ENCODE measurements at places on chromosomes 5 and 9.

GRCh38 chr9:127493592-127494303 is 42.4 kb downstream of the LRSAM1 start:
- no peak for DNase-seq

DNA sequence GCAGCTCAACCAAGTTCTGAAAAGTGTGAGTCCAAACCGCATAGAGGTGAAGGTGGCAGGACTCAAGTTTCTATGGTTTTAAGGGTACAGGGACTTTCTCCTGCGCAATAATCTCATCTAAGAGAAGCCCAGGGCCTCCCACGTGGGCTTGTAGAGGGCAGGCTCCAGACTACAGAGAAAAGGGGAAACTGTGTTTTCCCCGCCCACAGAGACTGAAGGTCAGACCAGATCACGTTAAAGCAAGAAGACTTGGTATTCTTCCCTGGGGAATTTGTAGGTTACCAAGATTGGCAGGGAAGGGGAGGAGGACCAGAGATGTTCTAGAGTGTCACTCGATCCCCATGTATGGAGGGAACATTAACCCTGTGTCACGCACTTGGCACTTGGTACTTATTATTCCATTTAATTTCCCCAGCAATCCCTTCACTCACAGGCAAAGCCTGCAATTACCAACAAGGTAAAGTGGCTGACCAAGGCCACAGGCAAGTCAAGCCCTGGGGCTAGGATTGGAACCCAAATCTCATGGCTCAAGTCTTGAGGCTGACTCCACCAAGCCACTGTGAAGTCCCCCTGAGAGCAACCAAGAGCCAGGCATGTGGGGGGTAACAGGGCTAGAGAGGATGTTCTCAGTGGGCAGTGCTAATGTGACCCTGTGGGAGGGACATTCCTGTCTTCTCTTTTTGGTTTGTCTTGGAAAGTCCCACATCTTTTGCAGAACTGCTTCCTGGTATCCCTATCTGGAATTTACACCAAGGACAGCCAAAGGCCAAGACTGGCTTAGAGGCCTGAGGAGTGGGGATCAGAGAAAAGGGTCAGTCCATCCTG is 18.3 kb upstream of the NEK6 start:
- no peak for DNase-seq

DNA sequence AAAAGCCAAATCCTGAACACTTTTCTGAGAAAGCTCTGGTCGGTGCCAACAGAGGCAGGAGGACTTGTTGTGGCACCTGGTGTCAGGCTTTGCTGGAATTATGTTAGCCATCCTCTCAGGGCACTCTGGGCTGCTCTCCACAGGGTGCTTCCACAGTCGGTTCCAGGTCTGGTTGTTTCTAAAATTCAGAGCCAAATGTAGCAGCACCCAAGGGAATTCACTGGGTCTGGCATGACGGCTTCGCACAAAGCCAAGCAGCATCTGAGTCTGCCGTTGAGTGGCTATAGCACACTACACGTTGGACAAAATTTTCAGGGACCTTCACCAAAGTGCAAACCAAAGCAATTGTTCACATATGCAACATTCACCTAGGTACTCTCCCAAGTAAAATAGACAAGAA is 110.2 kb downstream of the PJA2 start:
- DNase-seq, result no peak

DNA sequence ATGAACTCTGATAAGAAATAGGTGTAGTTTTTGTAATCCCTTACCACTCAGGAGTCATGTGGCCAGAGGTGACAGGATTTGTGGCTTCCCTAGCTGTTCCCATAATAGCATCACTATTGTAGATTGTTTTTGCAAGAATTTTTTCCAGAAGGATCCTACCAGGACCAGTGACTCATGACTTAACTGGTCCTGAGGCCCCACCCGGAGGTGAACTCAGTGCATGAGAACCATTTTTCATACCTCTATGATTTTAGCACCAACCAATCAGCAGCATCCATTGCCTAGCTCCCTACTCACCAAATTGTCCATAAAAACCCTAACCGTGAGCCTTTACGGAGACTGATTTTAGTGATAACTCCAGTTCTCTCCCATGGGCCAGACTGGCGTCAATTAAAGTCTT is 484.8 kb downstream of the PSAT1 start:
- DNase-seq, result no peak

DNA sequence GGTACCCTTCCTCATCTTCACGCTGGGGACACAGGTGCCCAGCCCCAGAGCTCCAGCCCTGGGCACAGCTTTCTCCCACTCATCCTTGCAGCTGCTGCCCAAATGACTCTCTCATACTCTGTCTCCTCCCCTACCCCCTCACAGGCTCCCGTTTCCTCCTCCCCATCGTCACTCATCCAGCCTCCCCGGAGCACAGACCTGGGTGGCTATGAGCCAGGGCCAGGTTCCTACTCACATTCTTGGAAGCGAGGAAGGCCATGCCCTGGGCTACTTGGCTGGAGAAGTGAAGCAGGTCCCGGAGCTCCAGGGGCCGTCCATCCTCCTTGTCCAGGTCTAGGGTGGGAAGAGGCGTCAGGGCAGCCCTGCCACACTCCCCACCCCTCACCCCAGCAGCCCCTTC is 29.3 kb downstream of the CSF1R start:
- DNase-seq, result peak; percentile 43

DNA sequence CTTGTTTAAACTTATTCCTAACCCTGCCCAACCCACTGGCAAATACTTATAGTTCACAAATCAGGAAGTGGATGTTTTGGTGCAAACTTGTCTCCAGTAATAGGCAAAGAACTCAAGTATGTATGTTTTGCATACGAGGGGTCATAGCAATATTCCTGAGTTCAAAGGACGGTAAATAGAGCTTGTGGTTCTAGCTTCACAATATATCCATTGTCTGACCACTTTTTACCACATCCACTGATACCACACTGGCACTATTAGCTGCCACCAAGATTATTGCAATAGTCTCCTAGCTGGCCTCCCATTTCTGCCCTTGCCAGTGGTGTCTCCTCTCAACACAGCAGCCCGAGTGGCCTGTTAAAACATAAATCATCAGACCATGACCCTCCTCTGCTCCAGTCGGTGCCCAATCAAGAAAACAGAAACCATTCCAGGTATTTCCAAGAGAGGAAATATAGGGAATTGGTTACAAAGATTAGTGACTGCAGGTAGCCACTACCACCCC is 17.0 kb downstream of the GRXCR2 start:
- no peak for DNase-seq

DNA sequence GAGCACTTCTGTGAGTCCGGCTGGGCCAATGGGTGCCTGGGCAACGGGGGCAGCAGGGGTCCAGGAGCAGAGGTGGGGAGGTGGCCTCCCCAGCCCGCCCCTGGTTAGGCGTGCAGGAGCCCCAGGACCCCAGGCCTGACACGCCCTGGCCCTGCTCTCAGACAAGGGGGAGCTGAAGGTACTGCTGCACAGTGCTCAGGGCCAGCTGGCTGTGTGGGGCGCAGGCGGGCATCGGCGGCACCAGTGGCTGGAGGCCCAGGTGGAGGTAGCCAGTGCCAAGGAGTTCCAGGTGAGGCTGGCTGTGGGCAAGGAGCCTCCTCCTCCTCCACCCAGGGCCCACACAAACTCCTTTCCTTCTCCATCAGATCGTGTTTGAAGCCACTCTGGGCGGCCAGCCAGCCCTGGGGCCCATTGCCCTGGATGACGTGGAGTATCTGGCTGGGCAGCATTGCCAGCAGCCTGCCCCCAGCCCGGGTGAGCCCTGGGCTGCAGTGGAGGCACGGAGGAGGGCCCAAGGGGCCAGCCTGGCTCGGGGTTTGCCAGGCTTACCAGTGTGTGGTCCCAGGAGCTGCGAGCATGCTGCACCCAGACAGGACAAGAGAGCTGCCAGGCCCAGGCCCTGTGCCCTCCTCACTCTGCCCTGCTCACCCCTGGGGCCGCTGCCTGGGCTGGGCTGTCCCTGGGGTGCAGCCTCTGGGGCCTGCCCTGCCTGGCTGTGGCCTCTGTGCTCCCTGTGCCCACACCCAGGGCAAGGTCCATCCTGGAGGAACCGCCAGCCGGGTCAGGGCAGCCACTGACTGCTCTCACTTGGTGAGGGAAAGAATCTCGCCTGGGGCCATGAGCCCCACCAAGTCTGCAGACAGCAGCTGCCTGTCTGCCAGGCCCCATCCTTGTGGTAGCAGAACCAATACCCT is 7.0 kb downstream of the MAMDC4 start:
- DNase-seq, result no peak

GRCh38 chr9:137694962-137695875 is 76.4 kb downstream of the EHMT1 start:
- no peak for DNase-seq

DNA sequence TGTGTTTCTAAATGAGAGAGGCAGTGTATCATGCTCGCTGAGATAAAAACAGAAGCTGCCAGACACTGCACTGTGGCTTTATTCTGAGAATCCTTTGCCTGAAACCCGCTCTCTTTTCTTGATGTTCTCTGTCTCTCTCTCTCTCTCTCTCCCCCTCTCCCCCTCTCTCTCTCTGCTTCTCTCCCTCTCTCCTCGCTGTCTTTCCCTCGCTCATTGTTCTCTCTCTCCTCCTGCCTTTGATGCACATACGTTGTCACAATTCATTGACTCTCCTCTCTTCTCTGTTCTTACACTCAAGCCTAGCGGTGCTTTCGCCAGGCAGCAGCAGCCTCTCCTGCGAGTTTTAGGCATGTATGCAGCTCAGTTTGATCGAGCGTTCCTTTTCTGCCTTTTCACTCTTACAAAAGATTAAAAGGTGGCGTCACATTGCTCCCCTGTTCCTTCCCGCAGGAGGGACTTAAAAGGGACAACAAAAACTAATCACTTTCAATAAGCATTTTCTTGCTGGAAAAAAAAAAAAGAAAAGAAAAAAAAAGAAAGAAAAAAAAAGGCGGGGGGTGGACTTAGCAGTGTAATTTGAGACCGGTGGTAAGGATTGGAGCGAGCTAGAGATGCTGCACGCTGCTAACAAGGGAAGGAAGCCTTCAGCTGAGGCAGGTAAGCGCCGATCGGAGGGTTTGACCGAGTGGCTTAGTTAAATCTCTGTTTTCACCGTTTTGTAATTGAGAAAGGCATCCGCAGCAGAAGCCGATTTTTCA is 717.9 kb upstream of the WWC1 start:
- DNase-seq, result no peak

- peak; percentile 69 for DNase-seq
These were observed at the start of gene ANKRD18A for GRCh38 chr9:38620483-38621433. TSS of gene ANKRD18A (minus strand) at chr9:38620596. CDS start at chr9:38620285, 311 bp downstream.

GRCh38 chr5:389197-389821 is 53.7 kb upstream of the EXOC3 start:
- peak; percentile 59 for DNase-seq

GRCh38 chr5:143398451-143399237 is 4.8 kb downstream of the NR3C1 start:
- DNase-seq, result no peak

DNA sequence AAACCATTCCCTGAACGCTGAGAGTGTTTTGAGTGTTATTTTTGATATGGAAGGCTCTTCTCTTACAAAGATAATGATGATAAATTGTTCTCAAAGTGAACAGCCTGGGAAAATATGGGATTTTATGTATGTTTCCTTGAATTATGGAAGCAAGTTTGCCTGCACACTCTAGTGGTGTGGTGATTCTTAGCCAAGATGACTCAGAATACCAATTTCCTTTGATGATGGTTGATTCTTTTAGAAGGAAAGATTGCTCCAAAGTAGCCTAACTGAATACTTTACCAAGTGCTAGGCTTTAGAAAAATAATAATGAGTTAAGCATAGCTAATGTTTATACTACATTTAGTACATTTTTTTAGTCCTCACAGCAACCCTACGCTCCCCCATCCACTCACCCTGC is 243.4 kb downstream of the EBF1 start:
- DNase-seq, result no peak

- no peak for DNase-seq
These were observed 100.1 kb downstream of the PLPPR1 start for GRCh38 chr9:101128623-101129022.

GRCh38 chr9:121648799-121649198 is 2.6 kb upstream of the DAB2IP start:
- DNase-seq, result no peak

- no peak for DNase-seq
These were observed 8.9 kb upstream of the DBN1 start for GRCh38 chr5:177482359-177482795.

- DNase-seq, result no peak
These were observed 177.9 kb upstream of the FST start for GRCh38 chr5:53302529-53302928.

GRCh38 chr9:130642926-130643325 is 21.5 kb upstream of the PRDM12 start:
- no peak for DNase-seq

DNA sequence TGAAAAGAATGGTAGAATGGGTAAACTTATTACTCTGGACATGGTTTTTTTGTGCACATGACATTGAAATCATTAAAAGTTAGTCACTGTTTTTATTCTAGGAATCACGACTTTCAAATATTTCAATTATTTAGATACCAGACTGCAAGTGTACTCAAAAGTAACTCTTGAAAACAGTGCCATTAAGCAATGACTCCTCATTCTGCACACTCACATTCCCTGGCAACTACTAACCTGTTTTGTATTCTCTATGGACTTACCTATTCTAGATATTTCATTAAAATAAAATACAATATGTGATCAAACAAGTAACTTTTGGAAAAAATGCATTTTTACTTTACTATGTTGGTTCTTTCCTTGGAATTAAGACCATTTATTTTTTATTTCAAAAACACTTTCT is 607.0 kb downstream of the PDE4D start:
- DNase-seq, result no peak

- DNase-seq, result no peak
These were observed 30.0 kb upstream of the SLC12A7 start for GRCh38 chr5:1141834-1142233.
